KG1 (cell line): ENCODE measurements at places on chromosomes 13 and 19.

DNA sequence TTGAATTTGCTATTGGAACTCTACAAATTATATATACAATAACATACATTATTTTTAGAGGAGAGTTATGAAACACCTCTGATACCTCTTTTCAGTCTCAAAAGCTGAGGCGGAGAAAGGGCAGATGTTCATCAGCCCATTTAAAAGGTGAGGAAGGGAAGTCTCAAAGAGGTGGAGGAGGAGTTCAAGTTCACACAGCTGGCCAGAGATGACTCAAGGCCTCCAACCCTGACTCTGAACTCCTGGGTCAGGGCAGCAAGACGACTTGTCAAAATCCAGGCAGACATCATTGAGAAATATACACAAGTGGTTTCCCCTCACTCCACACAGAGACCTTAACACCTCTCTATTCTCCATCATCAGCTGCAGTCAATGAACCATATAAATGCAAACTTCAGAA, 2.1 kb downstream of the SIAH3 start:
- no peak for DNase-seq

DNA sequence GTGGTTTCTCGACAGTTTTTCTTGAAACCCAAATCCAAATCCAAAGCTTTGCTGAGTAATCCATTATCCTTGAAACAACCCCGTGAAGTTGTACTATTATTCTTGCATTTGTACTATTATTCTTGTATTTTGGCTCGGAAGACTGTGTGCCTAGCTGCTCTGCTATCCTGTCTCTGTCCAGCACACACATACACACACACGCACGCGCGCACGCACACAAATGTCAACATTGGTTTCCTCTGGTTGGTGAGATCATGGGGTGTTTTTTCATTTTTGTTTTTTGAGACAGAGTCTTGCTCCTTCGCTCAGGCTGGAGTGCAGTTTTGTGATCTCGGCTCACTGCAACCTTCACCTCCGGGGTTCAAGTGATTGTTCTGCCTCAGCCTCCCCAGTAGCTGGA, 14.9 kb upstream of the KLK4 start:
- no peak for DNase-seq

DNA sequence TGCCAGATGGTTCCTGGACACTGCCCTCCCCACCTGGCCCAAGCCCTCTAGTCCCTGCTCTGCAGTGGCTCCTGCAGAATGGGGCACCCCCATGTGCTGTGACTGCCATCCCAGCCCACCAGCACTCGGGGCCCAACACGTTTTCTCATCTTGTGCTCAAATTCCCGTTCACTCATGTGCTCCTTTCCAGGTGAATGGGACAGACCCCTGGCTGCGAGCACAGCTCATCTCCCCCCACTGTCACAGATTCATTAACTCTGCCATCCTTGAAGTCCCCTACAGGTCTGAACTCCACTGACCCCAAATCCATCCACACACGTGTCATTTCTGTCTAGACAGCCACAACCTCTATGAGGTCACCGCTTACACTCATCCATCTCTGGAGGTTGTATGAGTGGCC, 23.6 kb downstream of the TUBA3C start:
- DNase-seq: no peak

DNA sequence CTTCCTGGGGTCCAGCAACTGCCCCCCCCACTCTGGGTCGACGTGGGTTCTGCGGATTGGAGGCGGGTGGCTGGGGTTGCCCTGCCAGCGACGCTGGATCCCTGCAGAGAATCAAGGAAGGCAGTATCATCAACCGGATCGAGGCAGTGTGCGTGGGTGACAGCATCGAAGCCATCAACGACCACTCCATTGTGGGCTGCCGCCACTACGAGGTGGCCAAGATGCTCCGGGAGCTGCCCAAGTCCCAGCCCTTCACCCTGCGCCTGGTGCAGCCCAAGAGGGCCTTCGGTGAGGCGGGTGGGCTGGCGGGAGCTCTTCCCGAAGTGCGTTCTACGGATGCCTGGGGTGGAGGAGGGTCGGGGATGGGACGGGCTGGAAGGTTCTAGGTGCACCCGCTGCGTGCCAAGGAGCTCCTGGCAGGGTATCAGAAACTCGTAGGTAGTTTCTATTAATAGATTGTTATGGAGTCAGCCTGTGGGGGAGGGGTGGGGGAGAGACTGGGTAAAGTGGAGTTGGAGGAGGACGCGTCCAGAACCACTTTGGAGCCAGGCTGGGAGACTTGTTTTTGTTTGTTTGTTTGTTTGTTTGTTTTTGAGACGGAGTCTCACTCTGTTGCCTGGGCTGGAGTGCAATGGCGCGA, 1.5 kb downstream of the GIPC3 start:
- no peak for DNase-seq

GRCh38 chr13:34216256-34216655, 398.3 kb downstream of the RFC3 start:
- DNase-seq: no peak

- DNase-seq: no peak
Observed at GRCh38 chr19:38268539-38268938, 4.2 kb downstream of the SPINT2 start.

- no peak for DNase-seq
Observed at GRCh38 chr13:74273581-74273980, 139.4 kb upstream of the KLF12 start.

- no peak for DNase-seq
Observed at GRCh38 chr19:18893587-18894253, 2.2 kb downstream of the CERS1 start.

GRCh38 chr13:40024204-40024966, 368.9 kb downstream of the COG6 start:
- DNase-seq: no peak

GRCh38 chr19:20513189-20513904, 52.2 kb downstream of the ZNF737 start:
- DNase-seq: no peak

DNA sequence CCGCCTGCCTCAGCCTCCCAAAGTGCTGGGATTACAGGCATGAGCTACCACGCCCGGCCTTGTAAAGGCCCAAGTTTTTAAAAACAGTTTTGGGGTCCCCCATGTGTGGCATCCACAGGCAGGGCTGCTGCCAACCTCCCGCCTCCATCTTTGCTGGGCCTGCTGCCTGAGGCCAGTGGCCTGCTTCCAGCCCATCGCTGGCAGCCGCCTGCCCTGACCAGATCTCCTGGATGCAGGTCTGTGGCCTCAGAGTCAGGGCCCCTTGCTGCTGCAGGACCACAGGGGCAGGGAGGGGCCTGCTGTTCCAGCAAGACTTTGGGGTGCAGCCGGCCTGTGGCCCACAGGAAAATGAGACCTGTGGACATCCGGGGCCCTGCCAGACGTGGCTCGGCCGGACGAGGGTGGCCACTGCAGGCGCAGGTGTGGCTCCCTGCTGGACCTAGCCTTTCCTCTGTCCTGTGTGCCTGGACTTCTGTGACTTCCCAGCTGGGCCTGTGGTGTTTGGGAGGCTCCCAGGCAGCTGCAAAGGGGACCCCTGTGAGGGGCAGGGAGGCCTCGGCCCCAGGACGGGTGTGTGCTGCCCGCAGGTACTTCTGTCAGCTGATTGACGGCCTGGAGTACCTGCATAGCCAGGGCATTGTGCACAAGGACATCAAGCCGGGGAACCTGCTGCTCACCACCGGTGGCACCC, 14.4 kb downstream of the STK11 start:
- no peak for DNase-seq

- DNase-seq: no peak
Observed at GRCh38 chr13:44765001-44765471, 188.9 kb upstream of the TSC22D1 start.

GRCh38 chr13:47220453-47221140, 323.7 kb upstream of the HTR2A start:
- no peak for DNase-seq

DNA sequence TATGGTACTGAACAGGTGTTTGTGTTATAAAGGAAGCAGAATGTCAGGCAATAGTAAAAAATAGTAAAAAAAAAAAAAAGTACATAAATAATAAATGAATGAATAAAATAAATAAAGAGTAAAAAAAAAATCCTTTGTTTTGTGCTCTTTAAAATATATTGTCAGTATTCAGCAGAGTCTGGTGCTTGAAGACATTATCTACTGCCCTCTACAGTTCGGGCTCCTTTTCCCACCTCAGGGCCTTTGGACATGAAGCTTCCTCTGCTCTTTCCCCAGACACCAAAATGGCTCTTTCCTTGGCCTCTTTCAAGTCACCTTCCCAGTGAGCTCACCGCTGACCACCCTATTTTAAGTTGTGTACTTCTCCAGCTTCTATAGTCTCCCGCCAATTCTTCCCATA, 137.5 kb downstream of the TNFRSF19 start:
- DNase-seq: no peak

- DNase-seq: no peak
Observed at GRCh38 chr19:45200568-45200967, 22.0 kb downstream of the BLOC1S3 start.

DNA sequence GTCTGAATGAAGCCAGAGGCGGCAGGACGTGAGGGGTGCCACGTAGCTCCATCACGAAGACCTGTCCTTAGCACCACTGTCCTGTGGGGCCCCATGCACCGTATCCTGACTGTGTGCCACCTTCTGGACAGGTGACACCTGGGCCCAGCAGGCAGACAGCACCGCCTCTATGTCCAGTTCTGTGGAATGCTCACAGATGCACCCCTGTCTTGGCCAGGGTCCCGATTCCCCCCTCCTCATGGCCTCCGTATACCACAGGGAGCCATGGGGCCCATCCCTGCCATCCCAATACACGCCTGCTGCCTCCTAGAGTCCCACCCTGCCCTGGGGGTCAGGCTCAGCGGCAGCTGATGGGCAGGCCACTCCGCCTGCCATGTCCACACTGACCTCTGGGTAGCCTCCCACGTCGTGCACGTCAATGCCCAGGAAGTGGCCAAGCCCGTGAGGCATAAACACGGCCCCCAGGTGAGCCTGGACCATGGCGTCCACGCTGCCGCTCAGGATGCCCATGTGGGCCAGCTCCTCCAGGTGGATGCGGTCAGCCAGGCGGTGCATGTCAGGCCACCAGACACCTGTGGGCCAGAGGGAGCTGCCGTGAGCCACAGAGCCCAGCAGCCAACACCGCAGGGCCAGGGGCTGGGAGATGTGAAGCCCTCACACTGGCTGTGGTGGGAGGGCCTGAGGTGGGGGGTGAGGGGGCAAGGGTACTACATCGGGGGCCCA, 17.6 kb downstream of the CEBPG start:
- DNase-seq: no peak

DNA sequence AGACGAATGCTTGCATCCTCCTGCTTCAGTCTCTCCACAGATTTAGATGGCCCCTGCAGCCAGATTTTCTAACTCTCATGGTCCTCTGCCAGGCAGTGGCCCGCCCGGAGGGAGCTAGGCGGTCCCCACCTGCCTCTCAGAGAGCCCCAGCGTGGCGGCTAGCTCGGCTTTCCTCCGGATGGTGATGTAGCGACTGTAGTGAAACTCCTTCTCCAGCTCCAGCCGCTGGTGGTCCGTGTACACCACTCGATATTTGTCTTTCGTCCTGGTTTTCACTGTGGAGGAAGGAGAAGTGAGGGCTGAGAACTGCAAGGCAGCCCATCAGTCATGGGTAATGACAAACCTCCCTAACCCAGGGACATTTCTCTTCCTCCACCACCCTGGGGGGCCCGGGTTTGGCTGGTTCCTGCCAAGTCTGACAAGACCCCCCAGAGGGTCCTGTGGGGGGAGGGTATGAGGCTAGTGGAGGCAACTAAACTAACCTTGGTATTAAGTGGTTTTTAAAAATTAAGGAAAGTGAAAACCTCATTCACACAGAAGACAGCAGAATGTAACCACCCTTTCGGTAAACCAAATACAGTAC, 4.3 kb downstream of the CDX2 start:
- DNase-seq: no peak
